ENCODE measurements at places on chromosomes 1 and 21.
A peak's percentile ranks its signal among the peaks of the same experiment; 100 is the strongest.

GRCh38 chr1:77378723-77379535 is 97.1 kb downstream of the AK5 start:
- DNase-seq: peak; percentile 27

DNA sequence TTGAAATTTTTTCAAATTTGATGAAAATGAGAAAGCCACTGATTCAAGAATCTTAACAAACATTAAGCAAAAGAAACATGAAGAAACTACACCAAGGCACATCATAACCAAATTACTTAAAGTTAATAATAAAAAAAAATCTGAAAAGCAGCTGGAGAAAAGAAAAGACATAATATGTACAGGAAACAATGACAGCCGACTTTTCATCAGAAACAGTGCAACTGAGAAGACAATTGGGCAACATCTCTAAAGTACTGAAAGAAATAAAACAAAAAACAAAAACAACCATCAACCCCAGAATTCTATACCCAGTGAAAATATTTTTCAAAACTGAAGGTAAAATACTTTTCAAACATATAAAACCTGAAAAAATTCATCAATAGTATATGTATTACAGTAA is 73.8 kb upstream of the DMRTA2 start:
- DNase-seq: no peak

DNA sequence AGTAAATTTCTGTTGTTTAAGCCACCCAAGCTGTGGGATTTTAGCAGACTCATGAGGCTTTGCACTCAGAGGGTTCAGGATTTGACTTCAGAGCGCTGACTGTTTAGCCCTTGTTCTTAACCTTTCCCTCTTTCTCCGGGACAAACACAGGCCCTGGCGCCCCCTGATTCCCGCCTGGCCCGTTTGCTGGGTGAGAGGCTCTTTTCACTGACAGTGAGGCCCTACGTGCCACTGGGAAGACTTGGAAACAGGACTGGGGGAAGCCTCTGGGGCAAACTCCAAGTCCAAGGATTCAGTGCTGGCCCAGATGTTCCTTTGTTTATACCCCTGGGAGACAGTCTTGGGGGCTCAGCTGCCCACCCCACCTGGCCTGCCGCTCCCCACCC is 11.7 kb upstream of the TRIM63 start:
- DNase-seq: no peak

GRCh38 chr1:97936976-97937375 is 16.1 kb upstream of the DPYD start:
- no peak for DNase-seq

DNA sequence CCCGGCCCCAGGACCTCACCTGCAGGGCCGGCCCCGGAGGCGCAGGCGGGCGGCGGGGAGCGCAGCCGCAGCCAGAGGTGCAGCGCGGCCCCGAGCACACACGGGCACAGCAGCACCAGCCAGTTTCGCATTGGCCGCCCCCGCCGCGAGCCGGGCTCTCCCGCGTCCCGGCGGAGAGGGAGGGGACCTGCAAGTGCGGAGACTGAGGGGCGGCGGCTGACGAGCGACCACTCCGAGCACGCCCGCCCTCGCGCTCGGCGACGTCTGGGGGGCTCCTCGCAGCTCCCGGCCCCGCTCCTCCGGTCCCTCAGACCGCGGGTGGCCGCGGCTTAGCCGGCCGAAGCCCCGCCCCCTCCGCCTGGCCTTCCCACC is at the start of gene B3GALNT2:
B3GALNT2 (minus strand) TSS at position 331 of the 372 bp plus-strand sequence; CDS start at position 131, 200 bp downstream.
- no peak for DNase-seq

DNA sequence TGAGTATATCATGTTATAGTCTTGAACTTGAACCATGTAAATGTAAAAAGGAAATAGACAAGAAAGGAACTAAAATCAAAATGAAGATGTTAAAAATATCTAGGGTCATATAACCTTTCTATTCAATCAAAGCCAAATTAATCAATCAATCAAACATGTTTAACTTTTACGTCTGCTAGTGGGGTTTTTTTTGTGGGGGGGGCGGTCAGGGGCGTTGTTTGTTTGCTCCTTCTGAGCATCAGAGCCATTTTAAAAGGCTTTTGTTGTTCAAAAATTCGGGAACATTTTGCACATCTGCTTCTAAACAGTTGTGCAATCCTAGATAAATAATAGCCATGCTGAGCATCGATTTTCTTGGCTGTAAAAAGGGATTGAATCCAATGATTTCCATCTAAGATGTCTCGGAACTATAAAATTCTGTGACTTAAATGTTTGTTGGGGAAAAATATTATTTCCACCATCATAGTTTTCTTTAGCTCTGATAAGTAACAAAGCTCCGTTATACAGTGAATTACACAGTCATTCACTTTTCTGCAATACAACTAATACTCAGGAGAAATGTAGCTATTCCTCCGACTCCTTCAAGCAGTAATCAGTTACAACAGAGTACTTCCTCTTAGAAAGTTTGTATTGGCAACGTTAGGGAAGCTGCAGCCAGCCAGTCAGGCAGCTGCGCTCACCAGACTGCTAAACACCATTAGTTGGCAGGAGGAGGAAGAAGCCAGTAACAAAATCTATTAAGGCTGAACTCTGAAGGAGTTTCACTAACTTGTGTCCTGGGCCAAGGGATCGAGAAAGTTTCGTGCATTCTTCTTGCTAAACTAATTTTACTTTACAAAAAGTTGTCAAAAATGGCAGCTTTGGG is 2.2 kb downstream of the SPATA6 start:
- no peak for DNase-seq

DNA sequence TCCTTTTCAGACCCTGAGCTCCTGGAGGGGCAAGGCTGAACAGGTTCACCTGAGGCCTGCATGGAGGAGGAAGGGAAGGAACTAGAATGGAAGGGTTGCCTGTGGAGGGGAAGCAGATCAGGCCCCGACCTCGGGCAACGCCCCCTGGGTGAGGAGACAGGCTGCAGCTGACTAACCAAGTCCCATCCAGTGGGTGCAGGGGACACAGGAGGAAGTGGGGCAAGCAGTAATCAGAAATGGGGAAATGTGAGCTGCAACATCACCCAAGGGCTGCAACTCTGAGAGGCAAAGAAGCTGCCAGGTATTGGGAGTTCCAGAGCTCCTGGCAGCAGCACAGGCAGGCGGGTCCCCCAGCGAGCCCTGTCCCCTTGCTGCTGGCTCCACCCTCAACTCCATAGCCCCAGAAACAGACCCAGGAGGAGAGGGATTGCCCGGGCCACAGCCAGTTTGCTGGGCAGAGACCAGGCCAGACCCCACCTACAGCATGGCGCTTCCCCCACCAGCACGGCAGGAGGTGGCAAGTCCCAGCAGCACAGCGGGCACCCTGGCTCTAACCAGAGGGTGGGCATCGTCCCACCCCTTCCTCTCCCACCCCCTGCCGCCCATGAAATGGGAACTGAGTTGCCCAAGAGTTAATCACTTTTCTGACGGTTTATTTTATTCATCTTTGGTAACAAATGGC is 38.5 kb downstream of the MRPL37 start:
- DNase-seq: no peak

DNA sequence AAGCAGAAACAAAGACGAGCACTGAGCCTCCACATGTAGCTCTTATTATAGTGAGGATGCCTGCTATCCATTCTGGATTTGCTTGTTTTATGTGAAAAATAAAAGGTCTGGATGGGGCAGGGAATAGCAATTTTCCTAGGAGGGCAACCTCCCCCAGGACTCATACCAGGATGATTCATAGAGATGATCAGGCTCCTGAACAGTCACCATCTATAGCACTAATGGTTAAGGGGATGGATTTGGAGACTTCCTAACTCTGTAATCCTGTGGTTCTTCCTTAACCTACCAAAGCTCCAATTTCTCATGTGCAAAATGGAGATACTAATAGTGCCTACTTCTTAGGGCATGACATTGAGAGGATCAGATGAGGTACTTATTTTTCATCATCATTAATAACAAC is 34.5 kb upstream of the CD58 start:
- DNase-seq: no peak

DNA sequence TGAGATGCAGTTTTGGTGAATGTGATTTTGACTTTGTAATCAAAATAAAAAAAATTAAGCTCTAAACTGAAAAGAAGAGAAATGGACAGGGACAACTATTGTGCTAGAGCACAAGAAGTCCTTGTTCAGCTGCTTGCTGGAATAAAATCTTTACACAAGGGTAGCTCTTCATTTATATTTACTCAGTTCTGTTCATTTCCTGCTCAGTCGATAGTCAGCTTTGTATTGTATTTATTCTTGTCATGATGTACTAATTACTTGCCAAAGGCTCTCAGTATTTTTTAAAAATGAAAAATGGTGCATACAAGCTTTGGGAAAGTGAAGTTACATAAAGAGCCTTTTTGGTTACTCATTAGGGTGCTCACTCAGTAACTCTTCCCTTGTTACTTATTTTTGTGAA is 17.8 kb downstream of the F5 start:
- DNase-seq: no peak

DNA sequence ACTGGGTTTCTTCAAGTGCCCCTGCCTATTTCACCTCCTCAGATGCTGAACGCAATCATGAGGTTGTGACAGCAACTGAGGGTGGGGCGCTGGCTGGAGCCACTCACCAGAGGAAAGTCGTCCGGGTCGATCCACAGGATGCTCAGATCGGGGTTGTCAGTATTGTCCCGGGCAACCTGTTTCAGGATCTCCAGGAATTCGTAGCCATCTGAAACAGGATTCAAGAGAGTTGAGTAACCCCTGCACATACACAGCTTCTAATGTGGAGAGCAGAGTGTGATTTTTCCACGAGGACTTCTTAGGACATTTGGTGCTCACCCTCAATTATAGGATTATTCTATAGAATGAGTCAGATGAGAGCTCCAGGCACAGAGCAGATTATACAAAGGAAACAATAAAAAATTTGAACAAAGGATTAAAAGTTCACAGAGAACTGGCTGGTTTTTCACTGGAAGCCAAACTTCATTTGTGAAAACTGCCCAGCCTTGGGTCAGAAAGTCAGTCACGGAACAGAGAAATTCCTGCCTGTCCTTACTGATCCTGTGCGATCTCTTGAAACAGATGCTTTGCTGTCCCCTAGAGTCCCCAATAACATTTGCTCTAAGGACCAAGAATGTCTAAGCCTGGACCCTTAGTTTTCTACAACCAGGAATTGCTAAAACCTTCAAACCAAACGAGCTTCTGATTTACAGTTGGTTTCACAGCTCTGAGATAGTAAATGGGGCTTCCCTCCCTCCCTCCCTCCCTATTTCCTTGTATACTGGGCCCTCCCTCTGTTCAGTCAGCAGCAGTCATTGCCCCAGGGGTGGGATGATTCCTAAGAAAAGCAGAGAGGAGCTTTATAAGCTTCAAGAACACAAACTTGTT is 63.2 kb downstream of the CASQ2 start:
- DNase-seq: no peak

GRCh38 chr1:107934578-107934977 is 30.4 kb downstream of the VAV3 start:
- DNase-seq: no peak

DNA sequence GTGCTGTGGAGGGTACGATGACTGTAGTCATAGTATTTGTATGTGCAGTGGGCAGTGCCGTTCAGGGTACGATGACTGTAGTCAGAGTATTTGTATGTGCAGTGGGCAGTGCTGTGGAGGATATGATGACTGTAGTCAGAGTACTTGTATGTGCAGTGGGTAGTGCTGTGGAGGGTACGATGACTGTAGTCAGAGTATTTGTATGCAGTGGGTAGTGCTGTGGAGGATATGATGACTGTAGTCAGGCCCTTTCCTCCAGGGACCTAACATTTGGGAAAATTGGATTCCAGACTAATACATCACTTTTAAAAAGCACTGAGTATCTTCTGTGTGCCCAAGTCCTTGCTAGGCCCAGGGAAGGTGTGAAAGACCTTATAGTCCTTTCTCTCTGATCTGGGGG is 2.9 kb downstream of the ZNF672 start:
- no peak for DNase-seq

DNA sequence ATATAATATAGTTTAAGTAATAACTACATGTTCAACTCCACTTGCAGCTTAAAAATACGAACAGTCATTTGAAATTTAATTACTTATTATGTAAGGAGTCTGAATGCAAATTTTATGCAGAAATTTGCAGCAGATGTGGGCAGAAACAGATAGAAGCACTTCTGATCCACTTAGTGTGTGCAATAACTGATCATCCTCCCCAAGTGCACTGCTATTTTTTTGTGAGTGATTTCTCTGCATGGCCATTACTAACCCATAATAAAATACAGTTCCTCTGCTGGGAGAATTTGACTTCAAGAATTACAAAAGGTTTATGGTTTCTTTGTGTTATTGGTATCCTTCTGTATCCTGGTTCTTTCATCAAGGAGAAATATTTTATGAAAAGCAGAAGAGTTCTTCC is 611.5 kb upstream of the RGS18 start:
- no peak for DNase-seq

DNA sequence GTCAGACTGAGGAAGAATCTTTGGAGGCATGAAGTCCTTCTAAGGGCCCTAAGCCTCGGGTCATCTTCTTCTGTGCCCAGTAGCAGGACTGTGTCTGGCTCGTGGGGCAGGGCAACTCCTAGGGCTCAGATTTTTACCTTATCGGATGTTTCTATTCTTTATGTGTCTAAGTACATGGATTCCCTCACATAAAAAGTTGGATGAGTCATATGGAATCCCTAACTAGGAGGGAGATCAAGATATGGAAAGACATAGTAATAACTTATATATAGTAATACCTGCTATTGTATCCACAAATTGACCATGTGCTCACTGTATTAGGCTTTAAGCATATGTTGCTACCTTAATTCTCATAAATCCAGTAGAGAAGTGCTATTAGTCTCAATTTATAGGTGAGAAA is 364.5 kb upstream of the CAMK1G start:
- no peak for DNase-seq

DNA sequence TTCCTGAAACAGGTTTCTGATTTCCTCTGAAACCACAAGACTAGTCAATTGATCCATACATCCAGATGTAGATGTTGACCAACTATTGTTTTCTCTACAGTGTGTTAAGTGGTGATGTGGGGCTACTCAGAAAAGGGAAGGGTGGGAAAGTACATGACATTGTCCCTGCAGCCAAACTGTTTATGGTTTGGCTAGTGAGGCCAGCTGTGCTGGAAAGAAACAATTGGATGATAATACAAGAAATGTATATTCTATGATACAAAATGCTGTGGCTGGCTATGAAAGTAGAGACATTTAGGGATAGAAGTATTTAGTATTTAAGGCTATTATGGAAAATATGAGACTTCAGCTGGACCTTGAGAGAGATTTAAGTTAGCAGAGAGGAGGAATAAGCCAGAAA is 244.5 kb downstream of the ADGRL2 start:
- no peak for DNase-seq

- DNase-seq: no peak
Observed at GRCh38 chr1:17973694-17974093, 133.9 kb upstream of the IGSF21 start.

- no peak for DNase-seq
Observed at GRCh38 chr1:58367217-58367616, 179.3 kb downstream of the OMA1 start.

GRCh38 chr1:78136680-78137079 is 90.9 kb downstream of the GIPC2 start:
- DNase-seq: no peak
